ENCODE measurements at places on chromosomes 16 and 17.

- no peak for DNase-seq
Observed at GRCh38 chr16:84782846-84783245, 36.9 kb upstream of the CRISPLD2 start.

- no peak for DNase-seq
Observed at GRCh38 chr17:78493450-78493849, 83.7 kb downstream of the DNAH17 start.

- no peak for DNase-seq
Observed at GRCh38 chr16:77925531-77925930, 96.8 kb upstream of the CLEC3A start.

DNA sequence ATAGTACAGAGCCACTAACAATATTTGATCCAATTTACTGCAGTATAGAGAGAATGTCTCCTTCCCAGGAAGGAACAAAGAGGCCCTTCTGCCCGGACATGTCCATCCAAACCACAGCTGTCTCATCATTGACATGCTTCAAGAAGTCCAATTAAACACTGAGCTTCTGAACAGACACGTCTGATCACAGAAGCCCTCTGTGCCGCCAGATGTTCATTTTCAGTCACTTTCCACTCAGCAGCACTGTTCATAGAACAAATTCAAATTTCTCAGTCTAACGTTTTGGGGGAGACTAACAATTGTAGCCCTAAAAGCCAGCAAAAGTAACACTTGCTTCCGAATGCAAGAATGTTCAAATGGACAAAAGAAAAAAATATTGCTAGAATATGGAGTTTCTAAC is 15.3 kb downstream of the ZC3H7A start:
- DNase-seq, result no peak

DNA sequence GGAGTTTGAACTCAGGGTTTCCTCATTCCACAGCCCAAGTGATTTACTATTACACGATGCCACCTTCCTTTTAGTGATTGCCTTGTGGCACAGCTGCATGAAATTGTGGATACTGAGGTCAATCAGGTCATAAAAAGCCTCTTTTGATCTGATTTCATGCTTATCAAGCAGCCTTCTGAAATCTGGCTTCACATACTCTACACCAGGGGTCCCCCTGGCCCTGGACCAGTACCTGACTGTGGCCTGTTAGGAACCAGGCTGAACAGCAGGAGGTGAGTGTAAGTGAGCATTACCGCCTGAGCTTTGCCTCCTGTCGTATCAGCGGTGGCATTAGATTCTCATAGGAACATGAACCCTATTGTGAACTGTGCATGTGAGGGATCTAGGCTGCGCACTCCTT is 13.8 kb downstream of the SLFN5 start:
- no peak for DNase-seq

DNA sequence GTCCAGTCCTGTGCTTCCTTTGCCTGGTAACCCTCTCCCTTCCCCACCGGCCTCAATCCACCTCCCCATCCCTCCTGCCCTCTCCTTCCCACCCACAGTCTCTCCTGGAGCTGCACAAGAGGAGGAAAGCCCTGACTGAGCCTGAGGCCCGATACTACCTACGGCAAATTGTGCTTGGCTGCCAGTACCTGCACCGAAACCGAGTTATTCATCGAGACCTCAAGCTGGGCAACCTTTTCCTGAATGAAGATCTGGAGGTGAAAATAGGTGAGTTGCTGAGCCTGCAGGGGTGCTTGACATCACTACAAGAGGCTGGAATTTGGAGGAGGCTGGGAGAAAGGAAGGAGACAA is 1.3 kb downstream of the PLK1 start:
- DNase-seq, result no peak

- no peak for DNase-seq
Observed at GRCh38 chr16:23152386-23153178, 3.3 kb upstream of the USP31 start.

Data from SW 1271 (cell line).